ENCODE measurements at places on chromosomes 4 and X.

DNA sequence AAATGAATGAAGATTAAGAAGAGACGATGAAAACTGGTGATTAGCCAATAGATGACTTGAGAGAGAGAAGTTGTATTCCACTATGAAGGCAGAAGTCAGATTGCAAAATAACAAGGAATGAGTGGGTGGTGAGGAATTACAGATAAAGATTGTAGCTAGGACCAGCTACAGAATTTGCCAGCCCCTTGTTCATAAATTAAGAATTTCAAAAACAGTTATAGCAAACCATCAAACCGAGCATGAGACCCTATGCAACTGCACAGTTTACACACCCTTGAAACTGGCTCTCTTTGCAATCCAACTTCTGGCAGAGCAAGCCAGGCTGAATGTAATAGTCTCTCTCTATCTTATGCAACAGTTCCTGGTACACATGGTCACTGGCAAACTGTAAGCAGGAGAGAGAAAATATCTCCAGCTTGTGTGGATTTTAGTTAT lies 35.2 kb downstream of the STAP1 start:
- no peak for DNase-seq

- no peak for DNase-seq
These were observed 23.2 kb upstream of the MXD4 start for GRCh38 chr4:2284934-2285612.

- no peak for DNase-seq
These were observed 145.1 kb downstream of the AMELX start for GRCh38 chrX:11438380-11438723.

- no peak for DNase-seq
These were observed 44.6 kb upstream of the LEF1 start for GRCh38 chr4:108213308-108213707.

DNA sequence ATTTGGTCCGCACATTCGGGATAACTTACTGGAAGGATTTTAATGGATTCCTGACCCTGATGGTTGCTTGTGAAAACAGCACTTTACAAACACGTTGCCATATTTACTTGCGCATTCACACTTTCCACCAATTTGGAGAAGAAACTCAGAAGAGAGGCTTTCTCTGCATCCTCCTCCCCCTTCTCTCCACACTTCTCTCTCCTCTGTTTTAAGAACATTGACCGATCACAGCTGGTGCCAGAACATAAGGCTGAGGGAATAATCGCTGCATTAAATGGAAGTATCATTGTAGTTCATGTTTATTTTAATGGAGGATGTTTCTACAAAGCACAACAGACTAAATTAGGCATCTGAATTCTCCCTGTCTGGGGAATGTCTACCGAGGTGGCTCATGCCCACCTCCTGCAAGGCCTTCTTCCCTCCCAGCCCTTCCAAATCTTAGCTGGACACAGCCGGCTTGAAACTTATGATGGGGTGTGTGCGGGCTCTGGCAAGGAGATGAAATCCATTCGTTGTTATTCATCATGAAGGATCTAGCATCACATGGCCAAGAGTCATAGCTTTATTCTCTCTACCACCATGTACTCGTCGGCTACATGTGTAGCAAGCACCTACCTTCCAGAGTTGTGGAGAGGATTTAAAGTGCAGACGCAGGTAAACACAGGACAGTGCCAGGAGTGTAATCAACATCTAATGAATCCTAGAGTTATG lies 204.1 kb downstream of the LDB2 start:
- DNase-seq: no peak

DNA sequence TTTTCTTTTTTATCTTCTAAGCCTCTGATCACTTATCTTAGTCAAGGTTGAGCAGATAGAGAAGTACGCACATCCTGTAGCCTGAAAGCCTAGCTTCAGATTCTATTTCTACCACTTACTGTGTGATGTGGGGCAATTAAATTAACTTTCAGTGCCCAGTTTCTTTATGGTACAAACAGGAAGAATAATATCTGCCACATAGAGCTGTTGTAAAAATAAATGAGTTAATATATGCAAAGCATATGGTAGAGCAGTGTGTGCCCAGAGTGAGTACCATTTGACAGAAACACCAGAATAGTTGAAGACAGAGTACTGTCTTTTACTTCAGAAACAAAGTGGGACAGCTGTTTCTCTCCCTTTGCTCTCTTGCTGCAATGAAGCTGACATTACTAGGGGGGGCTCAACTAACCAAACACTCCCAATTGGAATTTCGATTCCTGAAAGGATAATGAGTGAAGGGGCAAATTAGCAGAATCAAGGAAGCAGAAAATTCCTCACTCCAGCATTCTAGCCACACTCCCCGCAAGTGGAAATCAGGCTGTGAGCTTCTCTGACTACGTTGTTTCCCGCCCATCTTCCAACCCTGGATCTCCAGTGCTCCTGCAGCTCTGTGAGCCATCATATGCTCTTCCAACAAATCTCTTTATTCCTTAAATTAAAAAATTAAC lies 80.4 kb downstream of the MAPK10 start:
- no peak for DNase-seq

- DNase-seq: no peak
These were observed 227.2 kb upstream of the BMP3 start for GRCh38 chr4:80803337-80803736.

GRCh38 chrX:8841911-8842310 lies 40.7 kb upstream of the FAM9A start:
- no peak for DNase-seq

GRCh38 chr4:10457255-10457801 lies at the start of gene ZNF518B:
Gene ZNF518B (minus strand): TSS chr4:10457426. CDS start chr4:10446328, 11,098 bp downstream.
- no peak for DNase-seq

- no peak for DNase-seq
These were observed 564.6 kb upstream of the DIPK2B start for GRCh38 chrX:45765281-45765680.

DNA sequence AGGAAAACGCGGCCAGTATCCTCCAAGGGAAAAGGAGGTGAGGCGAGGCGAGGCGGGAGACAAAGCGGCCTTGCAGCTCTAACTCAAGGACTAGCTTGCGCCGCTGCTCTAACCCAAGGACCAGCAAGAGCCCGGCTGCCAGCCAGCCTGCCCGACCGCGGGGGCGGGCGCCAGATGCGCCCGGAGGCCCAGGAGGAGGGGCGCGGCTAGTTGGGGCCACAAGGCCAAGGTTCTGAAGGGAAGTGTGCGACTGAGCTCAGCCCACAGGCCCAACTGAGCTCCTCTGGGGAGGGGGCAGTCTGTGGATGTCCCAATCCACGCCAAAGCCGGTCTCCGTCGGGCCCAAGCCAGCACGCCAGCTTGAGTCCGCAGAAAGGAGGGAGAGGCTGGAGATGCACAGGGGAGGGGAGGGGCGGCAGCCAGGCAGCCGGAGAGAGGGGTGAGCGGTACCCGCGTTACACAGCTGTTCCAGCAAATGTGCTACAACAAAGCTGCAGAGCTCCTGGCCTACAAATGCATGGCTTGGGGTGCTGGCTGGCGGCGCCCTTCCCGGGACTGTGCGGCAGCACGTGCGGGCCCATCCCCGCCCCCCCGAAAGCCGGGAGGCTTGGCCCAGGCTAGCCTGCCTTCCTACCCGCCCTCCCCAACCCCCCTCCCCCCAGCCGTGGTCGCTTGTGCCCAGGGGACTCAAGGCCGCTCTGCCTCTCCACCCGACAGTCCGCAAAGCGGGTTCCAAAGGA lies 637 bp downstream of the AMER1 start:
- DNase-seq: no peak

DNA sequence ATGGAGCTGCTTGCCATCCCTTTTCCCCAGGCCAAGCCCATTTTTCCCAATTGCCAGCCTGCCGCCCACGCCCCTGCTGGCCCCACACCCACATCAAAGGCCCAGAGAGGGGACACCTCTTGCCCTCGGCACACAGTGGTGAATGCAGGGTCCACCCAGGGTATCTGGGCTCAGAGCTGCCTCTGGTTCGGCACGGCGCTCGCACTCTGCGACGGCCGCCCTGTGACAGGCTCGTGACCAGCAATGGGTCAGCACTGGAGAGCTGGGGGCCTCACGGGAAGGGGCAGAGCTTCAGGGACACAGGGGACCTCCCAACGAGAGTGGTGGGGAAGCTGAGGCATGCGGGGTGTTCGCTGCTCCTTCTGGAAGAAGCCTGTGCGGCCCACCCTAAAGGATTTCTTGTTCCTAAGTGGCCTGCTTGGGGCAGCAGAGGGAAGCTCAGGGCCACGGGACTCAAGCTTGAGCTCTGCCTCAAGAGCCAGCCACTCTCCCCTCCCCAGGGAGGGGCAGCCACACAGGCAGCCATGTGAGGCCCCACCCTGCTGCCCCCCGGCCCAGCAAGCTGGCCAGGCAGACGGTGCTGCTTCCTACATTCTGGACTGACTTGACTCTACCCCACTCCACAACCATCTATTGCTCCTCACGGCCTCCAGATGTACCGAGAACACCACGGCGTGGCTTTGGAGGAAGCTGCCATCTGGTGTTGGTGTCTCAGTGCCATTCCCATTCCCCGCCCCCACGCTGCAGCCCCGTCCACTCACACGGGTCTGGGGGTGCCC lies 73.7 kb downstream of the ABLIM2 start:
- no peak for DNase-seq

DNA sequence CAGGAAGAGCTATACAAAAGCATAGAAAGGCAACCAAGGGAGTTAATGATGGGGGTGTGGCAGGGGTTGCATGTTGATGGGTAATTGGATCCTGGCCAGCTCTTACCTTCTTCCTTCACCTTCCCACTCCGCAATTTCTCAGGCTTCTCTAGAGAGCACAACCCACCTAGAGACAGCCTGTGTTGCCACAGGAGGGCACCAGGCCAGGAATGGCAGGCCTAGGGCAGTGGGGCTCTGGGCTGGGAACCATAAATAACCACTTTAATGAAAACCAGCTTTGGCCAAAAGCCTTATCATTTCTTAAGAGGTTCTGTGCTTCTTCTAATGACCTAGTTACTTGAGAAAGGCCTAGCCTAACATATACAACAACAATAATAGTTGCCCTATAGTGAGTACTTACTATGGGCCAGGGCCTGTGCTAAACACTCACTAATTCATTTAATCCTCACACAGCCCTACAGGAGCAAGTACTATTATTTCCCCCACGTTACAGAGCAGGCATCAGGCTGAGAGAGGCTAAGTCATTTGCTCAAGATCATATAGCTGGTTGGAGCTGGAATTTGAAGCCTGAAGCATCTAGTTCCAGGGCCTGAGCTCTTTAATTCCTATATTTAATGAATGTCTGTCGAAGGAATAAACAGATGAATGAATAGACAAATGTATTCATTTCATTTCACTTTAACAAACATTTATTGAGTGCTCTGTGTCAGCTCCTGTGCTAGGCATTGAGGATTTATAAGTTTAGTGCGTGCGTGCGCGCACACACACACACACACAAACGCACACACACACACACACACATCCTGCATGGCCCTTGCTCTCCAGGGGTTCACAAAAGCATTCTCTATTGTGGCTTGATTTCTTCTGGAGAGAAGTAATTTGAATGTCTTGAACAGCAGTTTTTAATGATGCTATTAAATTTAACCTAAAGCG lies 66.8 kb downstream of the RTL9 start:
- no peak for DNase-seq

- no peak for DNase-seq
These were observed 7.9 kb upstream of the GNRHR start for GRCh38 chr4:67762086-67762485.

- DNase-seq: no peak
These were observed 86.3 kb upstream of the PRPS1 start for GRCh38 chrX:107542040-107542439.

DNA sequence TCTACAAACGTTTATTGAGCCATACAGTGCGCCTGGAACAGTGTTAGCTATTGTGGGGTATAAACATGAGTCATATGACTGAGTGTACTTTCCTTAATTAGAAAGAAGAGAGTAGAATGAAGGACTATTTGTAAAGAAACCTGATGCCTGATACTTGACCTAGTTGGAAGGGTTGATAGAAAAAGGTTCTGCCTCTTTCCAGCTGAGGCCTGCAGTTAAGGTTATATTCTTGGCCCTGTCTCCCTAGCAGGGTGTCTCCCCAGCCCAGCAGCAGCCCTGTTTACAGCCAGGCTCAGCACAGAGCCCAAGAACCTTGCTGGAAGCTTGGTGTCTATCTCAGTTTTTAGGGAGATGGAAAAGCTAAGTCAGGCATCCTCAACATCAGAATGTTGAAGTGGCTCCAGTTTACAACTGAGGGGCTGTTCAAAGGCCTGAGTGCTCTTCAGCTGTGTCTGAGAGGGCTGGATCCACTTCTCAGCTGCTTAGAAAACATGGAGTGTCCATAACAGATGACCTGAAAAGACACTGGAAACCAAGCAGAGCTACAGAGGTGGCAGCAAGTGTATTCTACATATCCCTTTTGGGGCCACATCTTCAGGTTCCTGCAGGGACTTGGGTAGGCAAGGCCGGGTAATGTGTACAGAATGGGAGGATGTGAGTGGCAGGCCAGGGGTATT lies 21.6 kb downstream of the NYX start:
- DNase-seq: no peak

- peak; percentile 3 for DNase-seq
These were observed 46.4 kb downstream of the PAGE2 start for GRCh38 chrX:55135171-55135570.

- DNase-seq: no peak
These were observed 9.0 kb upstream of the PROM1 start for GRCh38 chr4:16092682-16093319.

- no peak for DNase-seq
These were observed 1.8 kb downstream of the DKK2 start for GRCh38 chr4:107034091-107034995.

DNA sequence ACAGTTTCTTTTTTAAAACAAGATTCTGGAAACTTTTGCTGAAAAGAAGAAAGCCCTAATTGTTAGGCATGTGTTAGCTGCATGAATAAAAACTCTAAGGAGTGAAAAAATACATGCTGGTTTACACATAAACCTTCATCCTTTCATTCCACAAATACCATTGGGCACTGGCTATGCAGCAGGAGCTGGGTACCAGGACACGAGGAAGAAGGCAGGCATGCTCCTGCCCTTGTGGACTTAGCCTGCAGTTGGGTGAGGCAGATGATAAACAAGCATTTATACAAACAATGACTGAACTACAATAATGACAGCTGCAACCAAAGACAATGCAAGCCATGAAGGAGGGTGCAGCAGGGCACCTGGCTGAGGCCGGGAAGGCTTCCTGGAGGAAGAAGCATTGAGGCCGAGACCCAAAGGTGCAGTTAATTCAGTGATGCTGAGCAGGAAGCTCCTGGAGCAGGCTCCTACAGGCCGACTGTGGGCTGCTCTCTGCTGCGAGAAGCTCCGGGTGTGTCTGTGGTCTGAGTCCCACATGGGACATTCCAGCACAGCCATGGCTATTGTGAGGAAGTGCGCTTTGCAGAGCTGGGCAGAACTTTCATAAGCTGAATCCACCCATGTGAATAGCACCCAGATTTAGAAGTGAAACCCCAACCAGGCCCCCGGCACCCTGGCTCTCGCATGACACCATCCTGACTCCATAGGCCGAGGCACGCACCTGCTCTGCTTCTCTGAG lies 44.0 kb upstream of the MXD4 start:
- no peak for DNase-seq

GRCh38 chrX:53481816-53482465 lies 47.8 kb upstream of the HSD17B10 start:
- DNase-seq: peak; percentile 28
